Right cardiac atrium (tissue), 5 donors: ENCODE measurements at places on chromosomes 4 and X. TPM values are rescaled to one million over a fixed set of nuclear protein-coding genes. Genes with fewer than 3 reads are reported as not detected.

DNA sequence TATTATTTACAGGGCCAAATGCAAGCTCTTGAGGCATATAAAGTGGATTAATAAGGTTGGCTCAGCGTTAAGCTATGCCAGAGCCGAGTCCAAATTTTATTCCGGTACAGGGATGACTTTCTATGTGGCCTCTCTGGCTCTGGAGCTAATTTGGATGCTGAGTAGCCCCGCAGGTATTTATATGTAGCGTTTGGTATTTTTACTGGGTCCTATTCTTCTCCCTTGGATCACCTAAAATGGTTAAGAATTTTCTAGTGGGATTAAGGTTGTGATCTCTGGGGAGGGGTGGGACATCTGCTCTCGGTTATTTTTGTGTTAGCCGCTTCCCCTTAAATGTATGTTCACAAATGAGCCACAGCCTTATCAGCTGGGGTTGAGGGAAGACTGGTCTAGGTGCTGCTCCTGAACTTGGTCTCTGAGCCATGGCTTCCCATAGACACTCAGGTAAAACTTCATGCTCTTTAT lies 49.4 kb downstream of the FHL1 start:
- no peak for DNase-seq

GRCh38 chr4:109649872-109650271 lies 53.4 kb downstream of the CASP6 start:
- no peak for DNase-seq

The KIT gene
- total RNA-seq, result 1.6 TPM

The HDX gene
- total RNA-seq, result 6.7 TPM

The FAM53A gene
- 1.2 TPM for total RNA-seq
